ENCODE measurements at places on chromosomes 7 and 10.

DNA sequence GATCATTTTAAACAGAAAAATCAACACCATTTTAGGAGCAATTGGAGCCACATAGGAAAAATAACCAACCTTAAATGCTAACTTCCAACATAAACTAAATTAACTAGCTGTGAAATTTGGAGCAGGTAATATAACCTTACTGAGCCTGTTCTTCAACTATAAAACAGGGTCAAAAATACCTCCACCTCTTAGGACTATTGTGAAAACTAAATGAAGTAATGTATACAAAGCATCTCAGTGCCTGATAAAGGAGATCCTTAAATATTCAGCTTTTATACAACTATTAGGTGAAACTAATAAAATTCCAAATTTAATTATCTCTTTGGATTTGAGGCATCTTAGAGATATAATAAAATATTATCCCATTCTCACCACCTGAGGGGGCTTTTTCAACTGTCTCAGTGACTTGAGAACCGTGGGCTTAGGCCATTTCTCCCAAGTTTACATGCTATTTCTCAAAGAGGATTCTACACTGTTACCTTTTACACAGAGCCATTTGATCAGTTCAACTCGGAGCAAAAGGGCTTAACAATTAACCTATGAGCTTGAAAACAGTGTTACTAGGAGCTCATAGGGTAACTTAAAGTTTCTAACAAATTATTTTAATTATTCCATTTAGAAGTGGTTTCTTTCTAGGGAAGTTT lies 165.0 kb upstream of the ASAH2 start:
- DNase-seq = peak; percentile 40

DNA sequence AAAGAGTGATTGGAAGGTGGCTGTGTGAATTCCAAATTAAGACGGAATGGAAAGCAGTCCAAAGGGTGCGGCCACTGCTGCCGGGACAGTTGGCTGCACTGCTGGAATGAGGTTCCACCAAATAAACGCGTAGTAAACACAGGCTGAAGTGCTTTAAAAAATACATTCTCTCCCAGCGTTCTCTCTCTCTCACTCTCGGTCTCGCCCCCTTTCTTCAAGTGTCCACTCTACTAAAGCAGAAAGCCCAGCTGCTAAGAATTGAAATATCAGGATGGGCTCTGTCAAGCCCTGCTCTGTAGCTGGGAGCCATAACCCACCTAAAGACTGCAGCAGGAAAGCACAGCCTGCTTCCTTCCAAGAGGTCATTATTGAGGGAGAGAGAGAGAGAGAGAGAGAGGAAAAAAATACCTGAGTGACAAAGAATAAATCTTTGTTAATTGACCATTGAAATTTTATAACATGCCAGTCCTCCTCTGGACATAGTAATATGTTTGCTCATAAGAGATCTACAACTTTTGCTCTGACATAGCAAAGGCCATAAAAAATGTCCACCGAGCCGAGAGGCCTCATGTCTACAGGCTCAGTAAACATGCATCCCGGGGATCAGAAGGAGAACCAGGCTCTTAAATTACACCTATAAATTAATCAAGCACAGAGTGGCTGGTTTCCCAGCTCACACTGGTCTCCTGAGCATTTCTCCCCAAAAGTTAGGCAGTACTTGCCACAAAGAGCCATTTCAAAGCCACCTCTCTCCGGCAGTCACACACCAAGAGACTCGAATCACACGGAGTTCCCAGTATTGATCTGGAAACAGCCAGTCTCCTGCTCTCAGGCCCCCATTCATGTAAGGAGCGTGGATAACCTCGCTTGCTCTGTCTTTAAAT lies 72.8 kb downstream of the FGFR2 start:
- DNase-seq = no peak

DNA sequence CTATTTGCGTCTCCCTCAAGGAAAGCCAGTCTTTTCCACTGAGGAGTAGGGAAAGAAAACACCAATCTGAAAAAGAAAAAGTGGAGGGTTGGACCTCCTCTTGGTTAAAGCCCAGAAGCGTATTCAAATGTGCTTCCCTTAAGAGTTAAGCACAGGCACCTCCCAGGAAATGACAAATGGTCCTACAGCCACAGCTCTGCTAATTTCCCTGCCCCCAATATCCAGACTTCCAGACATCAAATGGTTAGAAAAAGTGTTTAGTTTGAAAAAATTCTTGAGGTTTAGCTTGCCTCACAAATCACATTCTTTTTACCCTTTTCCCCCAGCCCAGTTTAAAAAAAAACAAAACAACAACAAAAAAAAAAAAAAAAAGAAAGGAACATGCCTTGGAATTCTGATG lies 19.0 kb upstream of the COL1A2 start:
- peak; percentile 99 for DNase-seq

DNA sequence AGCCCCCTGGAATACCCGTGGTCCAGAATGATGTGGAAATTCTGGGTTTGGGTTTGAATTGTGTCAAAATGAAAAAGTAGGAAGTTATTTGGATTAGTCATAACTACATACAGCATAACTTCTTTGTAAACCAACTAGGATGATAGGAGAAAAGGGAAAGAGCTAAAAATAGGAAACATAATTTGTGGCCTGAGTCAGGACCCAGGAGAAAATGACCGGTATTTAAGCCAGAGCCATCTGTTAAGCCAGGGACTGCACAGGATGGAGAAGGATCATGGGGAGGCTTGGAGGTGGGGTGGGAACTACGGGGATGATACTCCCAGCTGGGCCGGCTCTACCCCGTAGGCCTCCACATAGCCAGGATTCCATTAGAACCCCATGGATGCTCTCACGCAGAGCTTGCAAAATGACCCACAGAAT lies 98.6 kb downstream of the MYOF start:
- peak; percentile 99 for DNase-seq

- DNase-seq = no peak
Observed at GRCh38 chr7:3063016-3063753, 19.5 kb upstream of the CARD11 start.

GRCh38 chr7:135151533-135151932 lies 3.7 kb downstream of the TMEM140 start:
- DNase-seq = no peak

DNA sequence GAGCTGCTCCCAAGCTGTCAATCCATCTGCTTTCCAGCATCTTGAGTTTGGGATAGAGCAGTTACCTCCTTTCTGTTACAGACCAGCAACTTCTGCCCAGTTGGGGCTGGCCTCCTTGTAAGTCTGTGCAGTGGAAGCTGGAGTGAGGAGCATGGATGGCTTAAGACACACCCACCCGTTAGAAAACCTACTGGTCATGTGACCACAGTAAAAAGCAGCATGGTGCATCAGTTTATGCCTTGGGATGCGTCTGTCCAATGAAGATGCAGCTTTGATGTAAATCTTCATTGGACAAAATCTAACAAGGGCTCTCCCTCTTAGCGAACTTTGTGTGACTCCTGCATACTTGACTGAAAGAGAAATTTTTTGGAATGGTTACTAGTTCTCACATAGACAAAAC lies 453.5 kb downstream of the TYW1 start:
- no peak for DNase-seq

DNA sequence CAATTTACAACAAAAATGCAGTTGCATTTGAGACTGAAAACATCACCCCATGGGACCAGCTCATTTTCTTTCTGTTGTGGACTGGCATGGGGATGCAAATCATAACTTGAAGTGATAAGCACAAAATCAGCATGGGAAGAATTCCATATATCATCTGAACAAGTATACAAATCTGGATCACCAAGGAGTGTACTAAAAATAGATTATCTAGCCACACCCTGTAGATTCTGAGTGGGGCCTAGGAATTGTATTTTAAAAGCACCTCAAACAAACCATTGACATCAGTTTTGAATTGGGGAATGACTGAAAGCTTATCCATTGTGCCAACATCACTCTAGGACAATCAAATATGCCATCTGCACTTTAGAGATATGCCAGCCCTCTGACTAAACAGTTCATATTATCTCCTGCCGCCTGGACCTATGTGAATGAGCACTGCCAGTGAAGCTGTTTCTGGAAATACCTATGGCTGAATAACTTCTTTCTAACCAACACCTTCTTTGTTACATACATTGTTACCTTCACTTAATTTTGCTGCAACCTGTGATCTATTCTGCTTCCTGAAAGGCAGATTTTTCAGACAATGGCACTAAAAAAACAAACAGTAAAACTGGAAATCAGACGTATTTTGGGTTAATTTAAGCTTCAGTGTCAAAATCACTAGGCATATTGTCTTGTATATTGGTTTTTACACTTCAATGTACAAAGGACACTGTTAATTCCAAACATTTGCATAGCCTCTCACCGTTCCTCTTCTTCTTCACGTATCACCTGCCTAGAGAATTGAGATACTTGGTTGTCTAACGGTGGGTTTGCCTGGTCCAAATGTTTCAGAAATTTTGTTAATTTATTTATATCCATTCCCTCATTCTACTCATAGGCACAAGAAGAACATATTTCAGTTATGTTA lies 42.4 kb upstream of the HGF start:
- DNase-seq = no peak

DNA sequence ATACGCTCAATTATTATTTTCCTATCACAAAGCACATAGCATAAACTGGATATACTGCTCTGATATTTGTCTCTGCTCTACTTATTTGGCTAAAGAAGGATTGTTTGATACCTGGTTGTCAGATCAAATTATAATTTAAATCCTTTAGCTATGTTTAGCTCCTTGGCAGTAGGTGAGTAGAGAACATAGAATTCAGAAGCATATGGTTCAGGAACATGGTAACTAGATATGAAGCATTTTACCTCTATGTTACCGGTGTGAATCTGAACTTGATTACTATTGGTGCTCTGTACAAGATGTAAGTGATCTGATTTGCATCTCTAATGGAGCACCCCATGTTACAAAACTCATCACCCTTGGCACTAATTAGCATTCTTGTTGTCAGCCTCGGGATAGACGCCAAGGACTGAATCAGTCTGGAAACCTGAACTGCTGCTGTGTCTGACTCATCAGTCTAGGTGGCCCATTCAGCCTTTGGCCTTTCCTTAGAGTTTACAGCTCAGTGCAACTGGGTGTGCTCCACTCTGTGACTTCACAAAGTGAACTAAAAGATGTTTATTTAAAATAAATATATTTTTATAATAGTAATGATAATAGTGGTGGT lies 12.3 kb upstream of the MYPN start:
- DNase-seq = peak; percentile 79

GRCh38 chr10:92638037-92638436 lies 45.1 kb downstream of the KIF11 start:
- no peak for DNase-seq

GRCh38 chr7:69630292-69630691 lies 32.0 kb downstream of the AUTS2 start:
- peak; percentile 85 for DNase-seq

- no peak for DNase-seq
Observed at GRCh38 chr7:152011860-152012259, 13.6 kb upstream of the GALNT11 start.

- no peak for DNase-seq
Observed at GRCh38 chr10:71099731-71100361, 112.5 kb upstream of the UNC5B start.

DNA sequence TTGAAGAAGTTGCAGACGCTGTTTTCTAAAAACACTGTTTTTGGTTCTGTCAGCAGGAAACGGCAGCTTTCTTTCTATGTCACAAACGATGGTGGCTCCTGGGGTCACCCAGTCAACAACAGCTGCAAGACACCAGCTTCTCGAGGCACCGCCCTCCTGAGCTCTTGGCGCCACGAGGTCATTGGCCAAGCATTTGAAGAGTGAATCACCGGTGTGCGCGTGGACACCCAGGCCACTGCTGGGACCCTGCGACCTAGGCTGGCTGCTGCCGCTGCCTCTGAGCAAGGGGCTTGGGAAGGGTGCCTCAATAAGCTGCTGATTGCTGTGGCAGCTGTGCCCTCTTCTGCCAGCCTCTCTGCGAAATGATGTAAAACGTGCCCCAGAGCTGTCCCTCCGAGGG lies 22.5 kb upstream of the VIPR2 start:
- DNase-seq = no peak

- no peak for DNase-seq
Observed at GRCh38 chr7:39985398-39985918, 35.4 kb downstream of the CDK13 start.

DNA sequence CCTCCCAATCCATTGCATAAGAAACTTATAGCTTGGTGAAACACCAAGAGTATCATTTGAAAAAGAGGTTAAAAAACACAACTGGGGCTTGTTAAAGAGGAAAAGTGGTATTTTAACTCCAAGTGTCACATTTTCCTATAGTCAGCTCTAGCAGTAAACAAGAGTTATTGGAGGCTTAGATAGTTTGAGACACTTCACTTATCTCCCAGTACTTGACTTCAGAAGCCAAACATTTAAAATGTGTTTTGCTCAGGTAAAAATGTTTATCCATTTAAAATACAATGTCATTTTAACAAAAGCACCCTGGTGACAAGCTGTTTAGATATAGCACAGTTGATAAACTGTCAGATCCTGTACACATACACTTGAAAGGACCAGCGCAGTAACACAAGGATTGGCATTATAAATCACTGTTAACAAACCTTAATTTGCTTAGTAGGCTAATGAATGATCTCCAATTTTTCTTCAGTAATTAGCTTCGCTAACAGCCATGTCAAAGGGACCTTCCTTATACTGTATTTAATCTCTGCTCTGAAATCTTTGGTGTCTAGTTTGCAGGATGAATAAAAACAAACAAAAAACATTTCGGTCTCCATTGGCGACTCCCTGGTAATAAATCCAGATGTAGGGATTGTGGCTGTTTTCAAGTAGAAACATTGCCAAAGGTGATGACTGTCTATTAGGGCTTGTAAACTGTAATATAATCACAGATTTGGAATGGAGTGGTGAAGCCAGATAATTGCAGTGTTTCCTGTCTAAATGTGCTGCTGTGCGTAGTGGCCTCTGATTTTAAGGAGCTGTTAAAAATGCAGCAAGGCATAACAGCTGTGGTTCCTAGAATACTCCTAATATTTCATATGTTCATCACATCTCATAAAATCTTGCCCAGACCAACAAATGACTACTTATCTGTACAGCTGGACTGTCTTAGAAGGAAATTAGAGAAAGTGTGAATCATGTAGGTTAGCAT lies 545.1 kb downstream of the AUTS2 start:
- DNase-seq = peak; percentile 68

DNA sequence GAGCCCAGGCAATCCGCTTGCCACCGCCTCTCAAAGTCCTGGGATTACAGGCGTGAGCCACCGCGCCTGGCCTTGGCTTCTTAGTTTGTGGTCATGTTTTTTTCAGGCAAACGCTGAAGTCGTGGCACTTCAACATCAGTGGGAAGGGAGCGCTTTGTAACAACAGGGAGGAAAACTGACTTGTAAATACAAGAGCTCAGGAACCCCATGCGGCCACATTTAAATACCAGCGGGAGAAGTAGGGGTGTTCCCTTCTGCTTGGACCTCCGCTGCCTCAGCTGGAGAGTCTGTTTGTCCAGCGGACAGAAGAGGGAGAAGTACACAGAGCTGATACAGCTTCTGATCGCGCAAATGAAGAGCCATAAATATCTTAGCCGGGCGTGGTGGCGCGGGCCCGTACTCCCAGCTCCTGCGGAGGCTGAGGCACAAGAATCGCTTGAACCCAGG lies 108.7 kb upstream of the KMT2C start:
- DNase-seq = no peak

DNA sequence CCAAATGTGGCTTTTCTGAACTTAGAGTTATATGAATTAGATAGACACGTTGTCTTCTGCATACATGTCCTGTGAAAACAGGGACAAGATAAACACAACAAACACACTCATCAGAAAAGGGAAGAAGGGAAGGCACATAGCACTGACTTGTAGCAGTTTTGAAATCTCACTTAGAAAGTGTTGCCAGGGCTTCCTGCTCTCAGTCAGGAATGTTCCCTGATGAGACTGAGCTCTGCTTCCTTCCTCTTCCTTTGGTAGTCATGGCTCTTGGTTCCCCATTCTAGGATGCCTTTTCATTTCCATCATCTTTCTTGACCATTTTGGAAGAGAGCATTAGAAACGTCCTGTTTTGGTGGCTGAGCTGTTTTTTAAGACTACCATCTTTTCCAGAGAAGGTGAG lies 233.8 kb upstream of the LYZL1 start:
- DNase-seq = no peak
